ENCODE measurements at places on chromosomes 2 and 18.

- DNase-seq, result no peak
These were observed 129.2 kb downstream of the MTX2 start for GRCh38 chr2:176398243-176399073.

DNA sequence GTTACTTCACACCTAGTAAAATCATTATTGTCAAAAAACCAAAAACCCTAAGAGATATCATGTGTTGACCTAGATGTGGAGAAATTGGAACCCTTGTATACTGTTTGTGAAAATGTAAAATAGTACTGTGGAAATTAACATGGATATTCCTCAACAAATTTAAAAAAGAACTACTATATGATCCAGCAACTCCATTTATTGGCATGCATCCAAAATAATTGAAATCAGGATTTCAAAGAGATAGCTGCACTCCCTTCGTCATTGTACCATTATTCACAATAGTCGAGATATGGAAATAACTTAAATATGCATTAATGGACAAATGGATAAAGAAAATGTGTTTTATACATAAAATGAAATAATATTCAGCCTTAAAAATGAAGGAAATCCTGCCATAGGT lies 105.3 kb upstream of the ZC3H15 start:
- DNase-seq, result no peak

GRCh38 chr2:206004004-206004693 lies 81.8 kb downstream of the INO80D start:
- no peak for DNase-seq

DNA sequence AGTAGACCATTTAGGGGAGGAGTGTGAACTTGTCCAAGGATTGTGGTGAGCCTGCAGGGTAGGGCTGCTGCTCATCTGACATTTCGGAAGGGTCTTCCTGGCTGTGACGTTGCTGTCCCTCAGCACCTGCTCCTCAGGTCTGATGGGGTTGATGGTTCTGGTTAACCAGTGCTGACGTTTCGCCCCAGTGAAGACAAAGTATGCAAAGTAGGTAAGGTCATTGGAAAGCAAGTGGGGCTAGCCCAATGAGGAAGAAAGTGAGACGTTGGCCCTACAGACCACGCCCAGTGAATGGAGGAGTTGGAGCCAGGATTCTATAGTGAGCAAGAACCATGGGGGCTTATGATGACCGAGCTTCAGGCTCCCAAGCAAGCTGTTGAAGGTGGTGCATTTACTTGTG lies 33.4 kb upstream of the ZNF396 start:
- DNase-seq, result no peak

DNA sequence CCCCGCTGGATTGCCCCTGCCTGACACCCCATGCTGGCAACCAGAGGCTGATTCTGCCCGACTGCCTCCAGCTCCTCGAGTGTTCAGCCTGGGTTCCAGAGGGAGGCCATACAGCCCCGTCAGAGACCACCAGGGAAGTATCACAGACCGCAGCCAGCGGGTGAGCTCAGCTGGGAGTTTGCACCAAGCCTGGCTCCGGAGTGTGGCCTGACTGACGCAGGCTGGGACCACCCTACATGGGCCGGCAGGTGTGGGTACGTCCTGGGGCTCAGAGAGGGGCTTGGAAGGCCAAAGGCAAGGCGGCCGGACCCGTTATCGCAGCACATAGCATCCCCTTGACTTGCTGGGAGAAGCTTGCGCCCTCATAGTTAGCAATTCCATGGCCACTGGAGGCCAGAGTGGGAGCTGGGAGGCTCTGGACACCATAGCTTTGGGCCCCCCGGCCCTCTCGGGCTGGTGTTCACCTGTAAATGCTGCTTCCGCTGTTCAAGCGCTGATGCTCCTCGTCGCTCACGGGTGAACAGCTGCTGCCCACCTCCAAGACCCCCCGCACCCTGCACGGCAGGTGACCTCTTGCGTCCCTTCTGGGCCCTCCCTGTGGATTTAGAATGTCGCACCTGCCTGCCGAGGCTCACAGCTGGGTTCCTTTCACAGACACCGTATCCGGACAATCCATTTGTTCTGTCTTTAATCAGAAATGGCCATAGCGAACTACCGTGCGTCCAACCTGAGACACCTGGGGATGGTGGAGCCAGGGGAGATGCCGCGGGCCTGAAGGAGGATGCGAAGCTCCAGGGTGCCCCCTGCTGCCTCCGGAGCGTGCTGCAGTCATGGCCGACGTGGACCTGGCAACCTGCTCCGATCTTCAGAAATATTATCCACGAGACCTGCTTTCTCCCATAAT lies 31.2 kb upstream of the SLC66A3 start:
- DNase-seq, result peak; percentile 35

- no peak for DNase-seq
These were observed 2.9 kb upstream of the SCYGR2 start for GRCh38 chr2:227595797-227596196.

DNA sequence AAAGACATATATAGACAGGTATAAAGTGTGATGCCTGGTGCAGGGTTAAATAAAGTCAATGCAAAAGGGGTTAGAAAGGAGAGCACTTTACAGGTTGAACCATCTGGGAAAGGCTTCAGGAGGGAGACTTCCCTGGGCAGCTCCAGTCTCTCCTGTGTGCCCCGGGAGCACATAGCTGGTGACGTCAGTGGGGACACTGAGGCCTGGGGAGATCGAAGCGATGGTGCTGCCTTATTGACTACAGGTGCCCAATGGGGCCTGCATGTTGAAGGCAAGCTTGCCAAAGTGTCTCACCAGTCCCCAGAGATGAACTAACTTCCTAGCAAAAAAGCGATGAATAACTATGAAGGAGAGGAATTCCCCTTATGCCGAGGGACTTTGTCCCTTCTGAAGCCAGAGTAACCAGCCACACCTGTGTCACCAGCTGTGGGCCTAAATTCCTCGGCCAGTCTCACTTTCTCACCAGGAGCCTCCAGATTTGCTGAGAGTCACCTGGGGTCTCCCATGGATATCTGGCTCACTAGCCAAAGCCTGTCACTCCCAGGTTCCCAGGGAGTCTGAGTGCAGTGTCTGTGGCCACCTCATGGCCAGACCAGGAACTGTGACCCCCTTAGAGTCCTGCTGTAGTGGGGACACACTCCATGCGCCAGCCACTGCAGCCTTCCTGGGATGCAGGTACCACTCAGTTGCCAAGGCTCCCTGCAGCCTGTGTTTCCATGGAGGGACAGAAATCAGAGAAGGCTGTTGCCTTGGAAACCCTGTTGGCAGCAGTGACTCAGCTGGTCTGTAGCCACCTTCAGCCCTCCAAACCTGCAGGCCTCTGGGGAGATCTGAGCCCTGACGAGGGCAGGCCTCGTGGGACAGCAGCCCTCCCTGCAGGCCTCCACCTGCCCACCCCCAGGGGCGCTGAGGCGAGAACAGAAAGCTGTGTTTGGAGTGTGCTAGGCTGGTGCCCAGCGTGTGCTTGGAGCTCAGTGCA lies 128.7 kb downstream of the CTIF start:
- no peak for DNase-seq

DNA sequence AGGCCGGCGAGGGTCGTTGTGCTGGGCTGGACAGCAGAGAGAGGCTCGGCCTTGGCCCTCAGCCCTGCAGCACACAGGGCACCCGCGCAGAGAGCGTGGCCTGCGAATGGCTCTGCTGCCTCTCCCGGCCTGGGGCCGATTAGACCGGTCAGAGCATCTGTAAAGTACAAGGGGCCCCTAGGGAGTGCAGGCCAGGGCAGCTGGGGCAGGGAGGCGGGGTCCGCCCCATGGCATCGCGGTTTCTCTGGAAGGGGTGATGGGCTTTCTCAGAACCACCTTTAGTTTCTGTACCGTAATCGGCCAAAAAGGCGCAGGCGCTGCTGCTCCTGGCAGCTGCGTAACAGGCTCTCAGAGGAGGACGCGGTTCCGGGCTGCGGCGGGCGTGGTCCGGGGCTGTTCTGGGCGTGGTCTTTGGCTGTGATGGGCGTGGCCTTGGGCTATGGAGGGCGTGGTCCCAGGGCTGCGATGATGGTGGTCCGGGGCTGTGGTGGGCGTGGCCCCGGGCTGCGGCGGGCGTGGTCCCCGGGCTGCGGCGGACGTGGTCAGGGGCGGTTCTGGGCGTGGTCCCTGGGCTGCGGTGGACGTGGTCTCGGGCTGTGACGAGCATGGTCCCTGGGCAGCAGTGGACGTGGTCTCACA lies 1.5 kb upstream of the GPR148 start:
- peak; percentile 69 for DNase-seq

GRCh38 chr2:215486291-215487001 lies 50.6 kb upstream of the FN1 start:
- DNase-seq, result no peak

DNA sequence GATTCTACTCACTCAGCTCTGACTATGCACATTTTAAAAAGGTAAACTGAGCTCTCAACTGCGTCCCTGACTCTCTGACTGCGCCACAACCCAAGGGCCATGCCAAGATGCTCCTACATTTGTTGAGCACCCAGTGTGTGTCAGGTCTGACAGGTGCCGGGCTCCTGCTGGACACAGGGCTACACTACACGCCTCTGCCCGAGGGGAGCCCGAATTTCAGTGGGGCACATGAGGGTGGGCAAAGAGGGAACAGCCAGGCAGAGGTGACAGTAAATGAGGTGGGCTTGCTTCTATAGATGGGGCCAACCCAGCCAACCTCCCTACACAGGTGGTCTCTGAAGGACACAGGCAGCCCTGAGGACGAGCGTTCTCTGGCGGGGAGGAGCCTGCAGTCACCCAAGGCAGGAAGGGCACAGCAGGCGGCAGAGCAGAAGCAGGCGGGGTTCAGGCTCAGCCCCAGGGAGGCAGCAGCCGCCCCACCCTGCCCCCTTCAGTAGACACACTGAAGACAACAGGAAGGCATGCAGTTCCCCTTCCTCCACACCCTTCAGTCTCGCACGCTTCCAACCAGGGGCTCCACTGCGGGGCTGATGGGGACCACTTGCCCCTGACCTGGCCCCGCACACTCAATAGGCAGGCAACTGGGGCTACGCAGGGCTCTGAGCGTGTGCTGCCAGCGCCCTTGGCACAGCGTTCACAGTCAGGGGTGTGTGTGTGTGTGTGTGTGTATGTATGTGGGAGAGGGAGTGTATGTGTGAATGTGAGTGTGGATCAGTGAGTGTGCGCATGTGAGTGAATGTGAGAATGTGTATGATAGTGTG lies 98.4 kb downstream of the UXS1 start:
- DNase-seq, result no peak

Measured in fibroblast of skin of abdomen (primary cell).